Right cardiac atrium (tissue), 5 donors: ENCODE measurements at places on chromosomes 11 and 22. TPM values are rescaled to one million over a fixed set of nuclear protein-coding genes. Genes with fewer than 3 reads are reported as not detected.
A peak's percentile ranks its signal among the peaks of the same experiment; 100 is the strongest.

GRCh38 chr22:21881841-21882753 is 14.7 kb upstream of the MAPK1 start:
- no peak for DNase-seq

ZFTA gene
- 15.7 TPM for total RNA-seq

DNA sequence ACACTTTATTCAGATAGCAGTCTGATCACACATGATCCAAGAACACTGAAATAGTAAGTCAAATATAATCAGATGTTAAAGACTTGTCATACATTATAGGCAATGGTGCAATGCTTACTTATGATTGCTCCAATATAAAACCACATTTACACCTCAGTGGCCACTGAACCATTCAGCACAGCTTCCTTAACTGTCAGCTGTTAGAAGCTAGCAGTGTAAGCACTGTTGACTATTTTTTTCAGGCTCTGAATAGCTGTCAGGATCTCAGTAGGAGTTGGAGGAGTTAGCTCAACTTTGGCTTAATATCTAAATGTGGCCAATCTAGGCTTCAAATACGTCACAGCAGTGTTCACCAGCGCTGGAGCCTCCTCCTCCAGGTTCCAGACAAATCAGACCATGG is 36.6 kb downstream of the METTL15 start:
- DNase-seq = no peak

GRCh38 chr11:40405614-40406013 is 1053.8 kb downstream of the LRRC4C start:
- DNase-seq = no peak

DNA sequence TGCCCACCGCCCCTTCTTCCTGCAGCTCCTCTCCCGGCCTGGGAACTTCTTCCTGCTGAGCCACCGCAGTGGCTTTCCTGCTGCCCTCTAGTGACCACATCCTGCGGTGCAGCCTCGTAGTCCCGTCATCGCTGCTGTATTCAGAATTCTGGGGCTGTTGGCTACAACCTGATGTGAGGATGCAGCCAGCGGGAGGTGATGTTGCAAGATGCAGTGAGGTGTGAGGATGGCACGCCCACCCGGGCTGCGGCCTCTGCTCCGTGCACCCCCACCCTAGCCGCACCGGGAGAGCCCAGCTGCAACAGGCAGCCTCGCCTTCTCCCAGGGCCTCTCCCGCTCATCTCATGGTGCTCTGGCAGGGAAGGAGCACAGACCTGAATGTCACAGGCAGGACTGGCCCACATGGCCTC is 10.1 kb downstream of the CHST1 start:
- DNase-seq = peak; percentile 88
